Suppressor macrophage treated with lipopolysaccharide for 4 hours (primary cell): ENCODE measurements at places on chromosomes 2 and 18.

DNA sequence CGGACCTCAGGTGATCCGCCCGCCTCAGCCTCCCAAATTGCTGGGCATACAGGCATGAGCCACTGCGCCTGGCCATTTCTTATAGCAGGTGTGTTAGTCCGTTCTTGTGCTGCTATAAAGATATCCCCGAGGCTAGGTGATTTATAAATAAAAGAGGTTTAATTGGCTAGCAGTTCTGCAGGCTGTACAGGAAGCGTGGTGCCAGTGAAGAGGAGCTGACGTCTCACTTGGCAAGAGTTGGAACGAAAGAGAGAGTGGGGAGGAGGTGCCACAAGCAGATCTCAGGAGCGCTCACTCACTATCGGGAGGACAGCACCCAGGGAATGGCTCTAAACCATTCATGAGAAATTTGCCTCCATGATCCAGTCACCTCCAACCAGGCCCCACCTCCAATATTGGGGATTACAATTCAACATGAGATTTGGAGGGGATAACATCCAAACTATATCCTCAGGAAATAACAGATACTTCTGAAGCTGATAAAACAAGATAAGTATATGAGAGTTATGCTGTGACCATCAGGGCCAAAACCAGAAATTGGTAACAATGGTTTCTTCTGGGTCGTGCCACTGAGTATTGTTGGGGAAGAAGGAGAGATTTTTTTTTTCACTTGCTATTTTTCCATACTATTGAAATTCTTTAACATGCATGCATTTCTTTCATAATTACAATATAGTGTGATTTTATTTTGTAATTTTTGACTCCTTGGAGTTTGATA, 7.4 kb upstream of the RMC1 start:
- DNase-seq, result no peak

DNA sequence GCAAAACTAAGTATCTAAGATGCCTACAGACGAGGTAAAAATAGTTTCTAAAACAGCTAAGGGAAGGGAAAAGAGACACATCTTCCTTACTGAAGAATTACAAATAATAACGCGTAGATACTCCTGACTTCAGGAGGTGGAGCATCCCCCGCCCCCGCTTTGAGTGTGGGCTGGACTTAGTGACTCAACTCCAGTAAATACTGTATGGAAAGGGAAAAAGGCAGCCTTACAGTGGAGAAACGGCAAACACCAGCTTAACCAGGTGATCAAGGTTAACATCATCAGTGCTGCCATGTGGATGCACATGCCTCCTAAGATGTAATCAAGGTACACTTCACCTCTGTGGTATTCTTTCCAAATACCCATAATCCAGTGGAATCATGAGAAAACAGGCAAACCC, 47.9 kb downstream of the HADHB start:
- peak; percentile 29 for DNase-seq

DNA sequence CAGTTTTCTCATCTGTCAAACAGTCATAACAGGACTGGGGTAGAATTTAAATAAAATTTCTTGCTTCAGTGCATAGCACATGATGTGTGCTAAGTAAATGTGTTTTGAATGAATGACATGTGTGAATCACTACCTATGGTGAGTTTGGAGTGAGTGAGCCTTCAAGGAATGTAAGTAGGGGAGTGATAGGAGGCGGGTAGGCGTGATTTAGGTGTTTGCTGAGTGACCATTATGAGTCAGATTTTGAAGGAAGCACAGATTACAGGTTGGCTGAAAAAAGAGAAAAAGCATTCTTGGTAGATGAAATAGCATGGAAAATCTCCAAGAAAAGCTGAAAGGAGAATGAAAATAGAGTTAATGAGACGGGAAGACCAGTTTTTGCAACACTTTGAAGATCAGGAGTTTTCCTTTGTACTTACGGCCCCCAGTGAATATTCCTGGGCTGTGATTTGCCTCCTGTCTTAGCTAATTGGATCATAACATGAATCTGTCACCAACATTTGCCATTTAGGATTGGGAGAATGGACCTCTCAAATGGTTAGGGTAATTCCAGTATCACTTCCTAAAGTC, 136.9 kb upstream of the GATA6 start:
- DNase-seq, result no peak

GRCh38 chr2:46964835-46965560, 49.4 kb upstream of the MCFD2 start:
- no peak for DNase-seq

DNA sequence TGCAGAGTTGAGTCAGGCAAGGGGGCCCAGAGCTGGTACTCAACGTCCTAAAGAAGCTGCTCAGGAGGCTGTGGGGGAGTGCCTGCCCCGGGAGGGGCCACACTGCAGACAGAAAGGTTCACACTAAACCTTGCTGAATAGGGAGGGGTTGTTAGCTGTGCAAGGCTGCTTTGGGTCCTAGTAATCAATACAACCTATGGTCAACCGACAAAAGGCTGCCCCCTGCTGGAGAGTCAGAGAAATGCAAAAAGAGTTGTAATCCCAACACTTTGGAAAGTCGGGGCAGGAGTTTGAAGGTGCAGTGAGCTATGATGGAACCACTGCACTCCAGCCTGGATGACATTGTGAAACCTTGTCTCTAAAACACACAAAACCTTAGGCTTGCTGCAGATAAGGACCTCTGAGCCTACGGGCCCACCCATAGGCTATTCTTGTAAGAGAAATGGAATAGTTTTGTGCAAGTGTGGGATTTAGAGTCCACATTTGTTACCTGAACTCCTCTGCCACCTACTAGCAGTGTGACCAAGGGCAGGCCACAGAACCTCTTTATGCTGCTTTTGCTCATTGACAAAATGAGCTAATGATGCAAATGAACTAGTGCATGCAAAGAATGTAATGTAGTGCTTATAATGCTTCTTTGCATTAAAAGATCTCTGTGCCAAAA, 81.5 kb downstream of the PRPF40A start:
- DNase-seq, result peak; percentile 68

- DNase-seq, result no peak
These were observed 13.1 kb downstream of the SOS1 start for GRCh38 chr2:39107724-39108273.

GRCh38 chr2:234178330-234179030, 128.0 kb downstream of the SPP2 start:
- DNase-seq, result no peak

- DNase-seq, result no peak
These were observed 33.7 kb upstream of the COL5A2 start for GRCh38 chr2:189213250-189213649.

- DNase-seq, result peak; percentile 10
These were observed 608.8 kb downstream of the ADCYAP1 start for GRCh38 chr18:1513519-1513918.
